ENCODE measurements at places on chromosomes 12 and 14.

DNA sequence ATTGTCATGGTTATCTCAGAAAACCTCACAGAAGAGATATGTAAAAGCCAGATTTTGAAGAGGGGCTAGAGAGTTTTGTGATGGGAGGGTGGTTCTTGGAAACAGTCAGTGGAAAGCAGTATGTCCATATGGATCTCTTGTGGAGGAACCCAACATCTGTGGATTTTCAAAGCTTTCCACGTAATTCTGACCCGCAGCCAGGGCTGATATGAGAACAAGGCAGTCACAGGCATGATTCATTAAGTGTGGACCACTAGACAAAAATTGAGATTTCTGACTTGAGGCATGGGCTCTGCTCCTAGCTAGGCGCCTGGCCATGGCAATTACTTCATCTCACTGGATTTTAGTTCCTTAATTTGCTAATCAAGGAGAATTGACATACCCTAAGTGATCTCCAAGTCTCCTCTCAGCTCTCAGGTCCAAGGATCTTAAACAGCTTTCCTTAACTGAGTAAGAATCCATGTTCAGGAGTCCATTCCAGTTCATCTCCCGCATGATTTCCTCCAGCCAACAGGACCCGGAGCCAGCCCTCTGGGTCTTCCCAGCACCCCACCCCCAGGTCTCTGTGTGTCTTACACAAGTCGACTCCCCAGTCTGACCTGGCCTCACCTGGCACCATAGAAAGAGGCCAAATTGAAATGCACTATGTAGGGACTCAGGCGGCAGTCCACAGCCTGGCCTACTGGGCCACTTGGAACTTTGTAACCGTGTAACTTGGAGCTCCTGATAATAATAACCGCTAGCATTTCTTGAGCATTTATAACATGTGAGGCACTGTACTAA, 176.3 kb upstream of the PARP11 start:
- DNase-seq, result no peak

DNA sequence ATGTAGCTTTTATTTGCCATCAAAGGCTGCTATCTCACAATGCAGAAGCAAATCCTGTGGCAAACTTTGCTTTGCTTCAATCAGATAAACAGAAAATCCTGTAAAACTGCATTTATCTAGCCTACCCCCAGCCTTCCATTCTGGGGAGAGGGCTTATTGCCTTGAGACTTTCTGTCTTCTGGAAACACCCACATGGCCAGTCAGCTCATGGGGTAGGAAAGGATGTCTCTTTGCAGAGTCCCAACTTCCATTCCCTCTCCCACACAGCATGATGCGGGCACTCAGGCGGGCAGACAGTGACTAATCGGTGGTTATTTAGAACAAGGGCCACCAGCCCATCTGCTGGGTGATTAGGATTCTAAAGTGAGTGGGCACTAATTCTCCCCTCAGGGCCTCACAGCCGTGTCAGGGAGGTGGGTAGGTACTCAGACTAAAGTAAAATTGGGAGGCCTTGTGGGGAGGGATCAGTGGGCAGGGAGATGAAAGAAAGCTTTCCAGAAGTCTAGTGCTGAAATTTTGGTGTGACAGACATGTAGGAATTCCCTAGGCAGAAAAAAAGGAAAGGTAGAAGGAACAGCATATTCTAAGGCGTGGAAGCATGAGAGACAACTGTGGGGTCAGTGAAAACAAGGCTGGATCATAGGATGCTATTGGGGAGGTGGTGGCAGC, 720.5 kb downstream of the VRK1 start:
- no peak for DNase-seq

DNA sequence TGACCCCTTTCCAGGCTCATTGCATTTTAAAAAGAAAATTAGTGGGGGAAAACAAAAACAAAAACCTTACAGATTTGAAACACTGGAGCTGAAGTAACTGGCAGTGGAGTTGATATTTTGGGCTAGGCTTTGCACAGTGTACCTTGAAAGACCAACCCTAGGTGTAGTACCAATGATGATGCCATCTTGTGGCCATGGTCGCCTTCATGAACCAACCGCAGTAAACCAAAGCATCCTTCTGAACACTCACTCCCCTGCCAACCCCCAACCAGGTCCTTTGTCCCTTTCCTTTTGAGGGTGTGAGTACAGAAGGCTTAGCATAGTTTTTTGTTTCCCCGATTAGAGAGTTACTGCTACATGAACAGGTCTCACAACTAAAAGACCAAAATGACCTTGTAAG, 5.9 kb downstream of the TOMM20L start:
- no peak for DNase-seq

DNA sequence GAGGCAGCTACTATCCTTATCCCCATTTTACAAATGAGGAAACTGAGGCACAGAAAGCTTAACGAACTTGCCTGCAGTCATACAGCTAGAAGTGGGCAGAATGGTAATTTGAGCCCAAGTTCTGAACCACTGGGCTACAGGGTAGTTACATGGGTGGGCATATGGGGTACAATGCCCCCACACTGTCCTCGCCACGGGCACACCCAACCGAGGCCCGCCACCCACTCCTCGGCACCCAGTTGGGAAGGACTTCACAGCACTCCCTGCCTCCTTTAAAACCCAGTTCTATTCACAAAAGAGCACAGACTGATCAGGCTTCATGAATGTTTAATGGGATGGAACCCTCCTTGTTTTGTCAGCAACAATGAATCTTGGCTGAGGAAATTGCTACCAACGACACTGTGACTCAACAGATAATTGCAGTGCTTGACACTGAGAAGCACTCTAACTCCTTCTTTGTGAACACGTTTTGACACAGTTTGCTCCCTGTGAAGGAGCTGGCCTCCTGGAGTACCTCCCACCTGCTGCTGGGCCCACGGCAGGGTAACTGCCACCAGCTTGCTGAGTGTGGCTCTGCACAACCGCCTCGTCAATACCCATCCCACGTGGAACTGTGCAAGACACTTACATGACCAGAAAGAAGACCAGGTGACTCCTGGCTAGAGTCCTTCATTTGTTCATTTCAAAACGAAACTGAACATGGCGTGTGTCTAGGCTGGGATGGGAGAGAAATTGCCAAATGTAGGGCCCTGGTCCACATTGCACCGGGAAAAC, 63.5 kb downstream of the CLMN start:
- DNase-seq, result no peak

GRCh38 chr12:118350908-118351559, 21.7 kb downstream of the TAOK3 start:
- no peak for DNase-seq

- no peak for DNase-seq
These were observed 5.7 kb downstream of the SHMT2 start for GRCh38 chr12:57235017-57235727.

DNA sequence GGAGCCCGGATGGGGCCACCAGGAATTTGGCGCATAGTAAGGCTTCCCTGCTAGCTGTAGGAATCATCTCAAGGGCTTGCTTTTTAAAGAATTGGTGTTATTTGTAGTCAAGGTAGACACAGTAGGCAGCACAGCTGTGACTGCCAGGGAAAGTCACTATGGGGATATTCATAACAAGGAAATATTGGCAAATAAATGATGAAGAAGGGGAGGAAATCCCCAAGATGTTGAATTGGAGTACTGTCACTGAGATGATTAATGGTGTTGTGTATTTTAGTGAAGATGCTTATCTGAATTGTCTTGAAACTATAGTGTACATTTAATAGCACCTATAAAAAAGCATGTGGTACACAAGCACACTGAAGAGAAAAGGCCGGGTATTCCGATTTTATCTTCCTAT, 118.9 kb downstream of the NPAS3 start:
- DNase-seq, result no peak

DNA sequence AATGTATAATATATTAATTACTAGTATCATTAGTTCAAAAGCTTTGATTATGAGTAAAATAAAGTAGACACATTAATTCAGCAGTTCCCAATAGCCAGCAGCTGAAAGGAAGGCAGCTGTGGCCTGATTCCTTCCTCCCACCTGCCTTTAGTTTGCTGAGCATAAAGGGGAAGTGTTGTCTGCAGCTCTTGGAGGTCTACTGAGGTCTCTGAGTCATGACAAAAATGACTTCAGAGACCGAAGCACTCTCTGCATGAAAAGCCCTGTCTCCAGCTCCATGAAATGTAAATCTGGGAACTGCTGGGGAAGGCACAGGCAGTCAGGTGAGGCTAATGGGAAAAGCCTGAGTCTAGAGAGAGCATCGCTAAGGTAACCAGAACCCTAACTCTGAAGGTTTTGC, 165.4 kb downstream of the NRXN3 start:
- no peak for DNase-seq

DNA sequence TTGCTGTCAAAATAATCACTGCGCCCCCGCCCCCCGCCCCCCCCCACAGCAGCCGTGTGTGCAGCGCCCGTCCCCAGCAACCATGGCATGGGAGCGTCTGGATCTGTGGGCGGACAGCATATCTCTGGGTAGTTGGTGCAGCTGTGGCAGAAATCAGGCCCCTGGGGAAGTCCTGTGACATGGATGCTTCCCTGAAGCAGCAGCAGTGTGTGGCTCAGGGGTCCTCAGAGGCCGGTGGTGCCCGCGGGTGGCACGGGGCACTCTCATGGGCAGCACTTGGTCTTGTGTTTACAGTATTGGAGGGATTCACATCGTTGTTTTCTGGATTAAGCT, 19.2 kb downstream of the XRCC3 start:
- no peak for DNase-seq

GRCh38 chr12:94676031-94676641, 25.8 kb upstream of the TMCC3 start:
- no peak for DNase-seq

DNA sequence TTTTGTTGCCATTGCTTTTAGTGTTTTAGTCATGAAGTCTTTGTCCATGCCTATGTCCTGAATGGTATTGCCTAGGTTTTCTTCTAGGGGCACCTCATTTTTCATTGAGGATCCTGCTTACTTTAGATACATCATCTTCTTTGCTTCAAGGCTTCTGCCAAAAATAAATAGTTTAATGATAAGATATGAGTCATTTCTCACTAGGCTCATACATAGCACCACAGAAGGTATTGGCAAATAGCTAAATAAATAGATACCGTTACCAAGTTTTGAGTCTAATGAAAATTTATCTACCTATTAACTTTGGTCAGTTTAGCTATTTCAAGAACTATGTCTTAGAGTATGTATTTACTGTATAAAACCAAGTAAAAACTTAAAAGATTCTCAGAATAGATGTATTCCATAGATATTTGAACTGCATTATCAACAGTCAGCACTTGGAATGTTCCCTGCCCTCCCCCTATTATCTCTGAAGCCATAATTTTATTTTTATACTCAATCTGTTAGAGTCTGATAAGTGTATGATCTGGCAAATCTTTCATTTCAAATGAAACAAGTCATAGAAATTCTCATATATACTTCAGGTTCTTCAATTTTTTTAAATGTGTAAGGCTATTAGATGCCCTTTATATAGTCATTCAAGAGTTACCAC, 310.2 kb downstream of the CCDC91 start:
- DNase-seq, result peak; percentile 7

GRCh38 chr14:93456356-93456755, 25.6 kb downstream of the UNC79 start:
- no peak for DNase-seq

DNA sequence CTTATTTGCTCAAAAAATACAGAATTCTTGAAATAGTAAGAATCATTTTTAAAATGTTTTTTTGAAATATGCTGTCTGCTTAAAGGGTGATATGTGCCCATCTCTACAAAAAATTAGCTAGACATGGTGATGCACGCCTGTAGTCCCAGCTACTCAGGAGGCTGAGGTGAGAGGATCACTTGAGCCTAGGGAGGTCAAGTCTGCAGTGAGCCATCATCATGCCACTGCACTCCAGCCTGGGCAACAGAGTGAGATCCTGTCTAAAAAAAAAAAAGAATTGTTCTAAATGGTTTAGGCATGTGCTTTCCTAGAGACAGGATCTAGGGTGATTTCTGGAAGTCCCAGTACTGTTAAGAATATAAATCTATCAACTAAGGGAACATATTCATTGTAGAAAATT, 75.6 kb upstream of the HECTD1 start:
- DNase-seq, result no peak

- DNase-seq, result no peak
These were observed 195.7 kb downstream of the SPTSSA start for GRCh38 chr14:34266344-34266743.

DNA sequence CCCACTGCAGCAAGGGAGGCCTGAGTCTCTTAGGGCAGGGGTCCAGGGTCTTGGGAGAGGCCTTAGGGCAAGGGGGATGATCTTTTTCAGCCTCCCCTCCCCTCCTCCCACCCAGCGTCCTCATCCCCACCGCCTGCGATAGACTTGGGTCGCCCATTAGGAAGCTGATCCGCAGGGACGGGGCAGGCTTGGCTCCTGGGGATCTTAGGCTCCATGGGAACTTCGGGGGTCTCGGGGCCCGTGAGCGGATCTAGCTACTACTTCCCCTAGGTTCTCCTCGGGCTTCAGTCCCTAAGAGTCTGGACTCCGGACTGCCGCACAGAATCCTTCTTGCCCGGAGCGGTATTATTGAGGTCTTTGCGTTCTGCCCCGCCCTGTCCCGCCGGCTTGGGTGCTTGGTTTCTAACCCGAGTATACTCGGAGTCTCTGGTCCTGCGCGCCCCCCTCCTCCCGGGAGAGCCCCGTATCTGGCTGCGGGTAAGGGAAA, 2.2 kb upstream of the PTHLH start:
- DNase-seq, result no peak

- DNase-seq, result no peak
These were observed at the start of gene MIA2 for GRCh38 chr14:39233680-39234326. Gene MIA2, plus strand, starts transcription at chr14:39233915. Its CDS starts 200 bp downstream, at chr14:39234115.
